ENCODE measurements at places on chromosomes 16 and 17.

DNA sequence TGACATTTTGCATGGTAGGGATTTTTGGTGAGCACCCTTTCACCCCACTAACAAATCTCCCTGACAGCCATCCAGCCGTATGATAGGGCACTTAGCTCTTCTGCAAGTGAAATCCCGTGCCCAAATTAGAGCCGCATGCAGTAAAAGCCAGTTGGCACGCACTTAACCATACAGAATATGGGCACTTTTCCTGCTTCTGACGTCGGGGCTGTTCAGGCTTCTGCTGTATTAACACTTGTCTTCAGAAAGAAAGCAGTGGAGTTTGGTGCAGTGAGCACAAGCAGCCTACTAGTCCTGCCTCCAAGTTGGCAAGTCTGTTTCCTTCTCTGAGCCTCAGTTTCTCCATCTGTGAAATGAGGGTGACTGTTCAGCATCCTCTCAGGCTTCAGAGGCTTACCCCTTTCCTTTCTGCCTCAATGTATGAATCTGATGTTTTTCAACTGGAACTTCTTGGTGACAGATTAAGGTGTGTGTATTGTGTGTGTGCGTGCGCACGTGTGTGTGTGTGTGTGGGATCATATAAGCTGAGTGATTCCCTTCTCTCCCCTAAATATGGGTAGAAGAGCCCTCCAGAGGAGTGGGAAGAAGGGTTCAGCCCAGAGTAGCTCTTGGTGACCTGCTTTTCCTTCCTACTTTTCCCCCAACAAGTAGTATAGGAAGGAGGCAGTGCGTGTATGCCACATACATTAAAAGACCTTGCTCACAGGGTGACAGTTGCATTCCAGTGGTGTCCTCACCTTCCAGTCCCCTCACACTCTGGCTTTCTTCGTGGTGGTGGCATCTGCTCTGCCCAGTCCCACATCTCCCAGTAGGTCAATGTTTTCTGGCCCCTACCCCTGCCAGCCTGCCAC, 19.0 kb downstream of the IGF2BP1 start:
- no peak for DNase-seq

DNA sequence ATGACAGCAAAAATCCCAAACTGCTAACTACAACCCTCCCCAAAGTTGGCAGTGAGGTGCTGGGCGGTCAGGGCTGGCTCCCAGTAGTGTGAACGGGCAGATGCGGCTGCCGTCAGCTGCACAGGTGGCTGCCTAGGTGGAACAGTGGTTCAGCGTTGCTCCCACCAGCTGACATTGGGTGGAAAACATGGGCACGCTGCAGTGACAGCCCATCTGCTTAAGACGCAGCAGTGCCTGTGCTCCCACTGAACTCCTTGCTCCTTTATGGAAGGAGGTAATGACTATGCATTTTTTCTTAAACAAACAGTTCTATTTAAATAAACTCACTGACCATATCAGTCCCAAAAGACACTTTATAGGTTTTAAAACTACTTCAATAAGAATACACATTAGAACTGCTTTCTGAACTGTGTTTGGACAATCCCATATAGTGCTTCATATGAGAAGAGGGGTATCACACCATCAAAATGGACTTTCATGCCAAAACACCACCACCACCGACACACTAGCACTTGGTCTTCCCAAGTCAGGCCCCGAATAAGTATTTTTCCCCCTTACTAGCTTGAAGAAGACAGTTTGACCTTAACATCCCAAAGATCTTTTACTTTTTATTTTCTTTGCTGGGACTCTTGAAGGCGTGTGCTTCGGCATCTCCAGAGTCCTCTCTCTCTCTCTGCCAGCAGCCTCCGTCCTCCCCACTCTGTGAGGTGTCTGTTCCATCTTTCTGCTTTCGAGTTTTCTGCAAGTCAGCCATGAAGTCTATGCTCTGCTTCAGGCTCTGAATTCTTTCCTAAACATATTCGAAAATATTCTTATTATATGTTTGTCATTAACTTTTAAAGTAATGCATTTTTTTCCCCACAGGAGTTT, 34.4 kb downstream of the BRD7 start:
- no peak for DNase-seq

GRCh38 chr16:77868478-77868877, 80.1 kb downstream of the VAT1L start:
- DNase-seq: no peak

DNA sequence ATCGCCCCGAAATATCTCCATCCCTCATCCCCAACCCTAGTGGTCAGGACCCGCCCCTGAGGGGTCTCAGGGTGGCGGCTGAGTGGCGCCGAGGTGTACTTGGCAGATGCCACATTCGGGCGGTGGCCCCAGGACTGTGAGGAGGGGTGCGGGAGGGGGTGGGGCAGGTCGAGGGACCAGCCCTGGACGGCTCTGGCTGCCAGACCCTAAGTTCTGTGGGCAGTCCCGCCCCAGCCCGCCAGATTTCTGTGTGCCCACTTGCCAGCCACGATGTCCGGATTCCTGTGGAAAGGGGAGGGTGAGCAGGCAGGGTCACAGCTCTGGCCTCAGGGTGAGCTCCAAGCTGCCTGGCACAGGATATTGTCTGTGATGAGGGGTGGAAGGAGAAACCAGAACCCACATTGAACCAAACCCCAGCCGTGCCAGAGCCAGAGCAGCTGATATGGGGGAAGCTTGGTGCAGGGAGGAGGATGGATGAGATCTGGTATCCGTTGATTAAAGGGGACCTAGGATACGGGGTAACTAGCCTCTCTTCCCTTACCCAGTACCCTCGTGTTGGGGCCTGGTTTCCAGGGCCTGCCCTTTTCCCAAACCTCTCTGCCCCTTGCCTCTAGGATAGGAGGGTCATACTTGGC, 1.1 kb upstream of the CHAD start:
- DNase-seq: no peak

DNA sequence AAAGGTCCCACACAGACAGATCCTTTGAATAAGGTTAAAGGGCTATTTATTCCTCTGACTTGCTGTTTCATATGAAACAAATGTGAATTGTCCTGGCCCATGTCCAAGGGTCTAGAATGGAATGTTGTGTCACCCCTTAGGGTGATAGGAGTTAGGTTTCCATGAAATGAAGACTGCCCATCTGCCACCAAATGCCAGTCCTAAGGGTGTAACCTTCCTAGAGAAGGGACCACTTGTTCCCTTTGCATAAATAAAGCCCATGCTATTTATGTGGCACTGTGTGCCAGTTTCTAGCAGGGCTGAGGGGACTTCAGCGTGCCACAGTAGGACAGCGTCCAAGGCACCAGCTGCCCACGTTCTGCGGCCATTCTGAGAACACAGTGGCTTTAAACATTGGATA, 171.3 kb downstream of the ABCA8 start:
- DNase-seq: no peak

GRCh38 chr16:9331503-9331902, 240.1 kb downstream of the HAPSTR1 start:
- DNase-seq: no peak

DNA sequence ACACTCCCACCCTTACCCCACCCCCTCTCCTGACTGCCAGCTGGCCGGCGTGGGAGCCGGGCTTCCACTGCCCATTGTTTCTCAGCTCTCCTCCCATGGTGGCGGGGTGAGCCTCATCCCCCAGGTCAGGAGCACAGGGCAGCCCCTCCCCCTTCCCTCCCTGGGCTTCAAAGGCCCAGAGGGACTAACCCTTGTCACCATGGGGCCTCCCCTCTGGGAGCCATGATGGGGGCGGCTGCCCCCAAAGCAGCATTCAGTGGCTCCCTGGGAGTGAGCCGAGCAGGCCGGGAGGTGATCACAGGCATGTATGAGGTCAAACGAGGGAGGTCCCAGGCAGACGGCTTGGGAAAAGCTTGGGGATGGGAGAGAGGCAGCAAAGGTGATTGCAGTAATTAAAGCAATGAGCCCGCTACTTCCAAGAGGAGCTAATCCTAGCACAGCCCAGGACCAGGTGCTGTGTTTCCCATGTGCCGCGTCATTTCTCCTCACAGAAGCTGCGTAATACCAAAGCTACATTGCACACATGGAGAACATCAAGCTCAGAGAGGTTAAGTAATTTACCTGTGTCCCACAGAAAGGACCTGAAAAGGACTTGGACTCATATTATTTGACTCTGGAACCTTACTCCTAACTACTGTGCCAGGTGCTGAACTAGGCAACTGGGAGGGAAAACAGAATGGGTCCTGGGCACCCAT, 24.5 kb downstream of the CDK5RAP3 start:
- DNase-seq: no peak

GRCh38 chr17:41973408-41973811, 6.8 kb downstream of the CNP start:
- no peak for DNase-seq

GRCh38 chr17:4072487-4073157, 70.2 kb downstream of the ZZEF1 start:
- no peak for DNase-seq

DNA sequence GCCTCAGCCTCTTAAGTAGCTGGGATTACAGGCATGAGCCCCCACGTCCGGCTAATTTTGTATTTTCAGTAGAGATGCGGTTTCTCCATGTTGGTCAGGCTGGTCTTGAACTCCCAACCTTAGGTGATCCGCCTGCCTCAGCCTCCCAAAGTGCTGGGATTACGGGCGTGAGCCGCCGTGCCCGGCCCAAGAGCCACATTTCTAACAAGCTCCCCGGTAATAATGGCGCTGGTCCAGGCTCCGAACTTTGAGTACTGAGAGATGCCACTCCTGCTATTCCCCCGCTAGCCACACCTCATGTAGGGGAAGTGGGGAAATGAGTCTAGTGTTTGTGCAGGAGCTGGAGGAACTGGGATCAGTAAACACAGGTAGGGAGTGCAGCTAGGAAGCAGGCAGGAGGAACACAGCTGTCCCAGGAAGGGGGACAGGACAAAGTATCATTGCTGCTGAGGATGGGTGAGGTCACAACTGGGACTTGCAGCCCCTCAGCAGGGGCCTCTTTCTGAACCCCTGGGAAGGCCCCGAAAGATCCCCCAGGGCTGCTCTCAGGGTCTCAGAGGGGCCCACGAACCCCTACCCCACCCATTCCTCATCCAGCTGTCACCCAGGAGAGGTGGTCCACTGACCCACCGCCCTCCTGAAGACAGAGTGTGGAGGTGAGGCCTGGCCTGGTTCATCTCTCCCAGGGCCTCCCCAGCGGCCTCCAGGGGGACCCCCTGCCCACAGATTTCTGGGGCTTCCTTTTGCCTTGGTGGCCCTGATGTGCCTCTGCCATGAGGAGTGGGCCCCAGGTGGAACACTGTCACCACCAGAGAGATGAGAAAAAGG, 3.7 kb upstream of the KREMEN2 start:
- no peak for DNase-seq

DNA sequence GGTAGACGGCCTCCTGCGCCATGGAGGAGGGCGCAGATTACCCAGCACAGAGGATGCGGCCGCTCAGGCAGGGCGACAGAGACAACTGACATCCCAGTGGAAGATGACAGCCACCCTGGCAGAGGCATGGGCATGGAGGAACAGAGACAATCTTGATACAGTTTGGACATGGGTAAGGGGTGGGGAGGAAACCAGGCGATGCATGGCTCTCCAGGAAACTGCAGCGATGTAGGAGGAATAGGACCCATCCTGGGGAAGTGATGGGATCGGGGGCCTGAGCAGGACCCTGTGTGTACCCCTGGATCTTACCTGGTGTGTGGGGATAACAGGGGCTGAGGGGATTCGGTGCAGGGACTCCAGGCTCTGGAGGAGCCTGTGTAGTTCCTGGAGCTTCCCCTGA, 4.6 kb downstream of the OSBPL7 start:
- DNase-seq: no peak

- DNase-seq: no peak
Observed at GRCh38 chr17:45164734-45165269, 3.1 kb downstream of the HEXIM2 start.

DNA sequence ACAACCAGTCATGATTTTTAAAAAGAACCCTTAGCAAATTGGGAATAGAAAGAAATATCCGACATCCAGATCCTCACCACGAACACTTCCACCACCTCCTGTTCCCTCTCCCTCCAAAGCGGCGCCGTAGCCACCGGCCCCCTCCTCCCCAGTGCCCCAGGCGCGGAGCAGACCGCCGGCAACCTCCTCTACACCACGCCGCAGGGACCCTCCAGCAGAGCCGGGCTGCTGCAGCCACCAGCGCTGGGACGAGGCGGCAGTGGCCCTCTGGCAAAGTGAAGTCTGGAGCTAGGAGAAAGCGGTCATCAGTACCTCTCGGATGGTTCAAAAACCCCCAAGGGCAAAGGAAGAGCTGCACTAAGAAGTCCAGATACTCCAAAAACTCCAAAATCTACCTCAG, 41.4 kb upstream of the SLFN13 start:
- DNase-seq: no peak

DNA sequence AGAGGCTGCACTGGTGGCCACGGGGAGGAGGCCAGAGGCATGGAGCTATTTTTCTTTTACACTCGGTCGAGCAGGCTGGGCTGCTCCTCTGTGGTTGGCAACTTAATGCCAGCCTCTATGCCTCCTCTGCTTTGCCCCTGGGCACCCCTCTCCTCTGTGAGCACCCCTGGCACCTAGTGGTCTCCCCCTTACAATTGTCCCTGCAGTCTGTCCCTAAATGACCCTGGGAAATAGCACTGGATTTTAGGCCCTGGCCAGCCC, 27.0 kb downstream of the LRRC75A start:
- no peak for DNase-seq

DNA sequence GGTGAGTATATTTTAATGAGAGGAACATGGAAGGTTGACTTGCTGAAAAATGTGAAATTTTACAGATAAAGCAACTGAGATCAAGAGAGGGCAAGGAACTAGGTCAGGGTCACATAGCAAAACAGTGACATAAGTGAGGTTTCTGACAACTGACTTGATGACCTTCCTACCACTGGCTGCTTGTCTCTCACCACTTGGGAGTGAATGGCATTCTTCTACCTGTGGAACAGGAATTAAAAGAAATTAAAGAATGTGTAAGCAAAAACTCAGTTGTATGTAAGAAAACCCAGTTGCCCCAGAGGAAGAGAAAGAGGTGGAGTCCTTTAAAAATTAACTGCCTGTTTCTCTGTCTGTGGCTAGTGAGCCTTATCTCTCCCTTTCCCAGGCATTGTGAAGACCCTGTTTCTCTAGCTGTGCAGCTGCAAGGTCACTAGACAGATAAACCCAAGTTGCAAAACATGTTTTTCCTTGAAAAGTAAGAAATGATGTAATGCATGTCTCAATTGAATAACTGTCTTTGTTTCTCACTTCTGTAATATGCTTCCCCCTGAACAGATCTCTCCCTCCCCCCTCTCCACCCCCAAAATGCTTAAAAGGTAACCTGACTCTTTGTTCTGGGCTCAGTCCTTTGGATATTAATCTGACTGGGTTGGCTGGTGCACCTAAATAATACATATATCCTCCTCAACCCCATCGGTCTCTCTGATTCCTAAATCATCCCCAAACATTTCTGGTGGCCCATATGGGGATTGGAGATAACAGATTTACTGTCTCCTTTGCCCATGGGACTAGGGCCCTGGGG, 23.4 kb downstream of the ACSM1 start:
- no peak for DNase-seq

DNA sequence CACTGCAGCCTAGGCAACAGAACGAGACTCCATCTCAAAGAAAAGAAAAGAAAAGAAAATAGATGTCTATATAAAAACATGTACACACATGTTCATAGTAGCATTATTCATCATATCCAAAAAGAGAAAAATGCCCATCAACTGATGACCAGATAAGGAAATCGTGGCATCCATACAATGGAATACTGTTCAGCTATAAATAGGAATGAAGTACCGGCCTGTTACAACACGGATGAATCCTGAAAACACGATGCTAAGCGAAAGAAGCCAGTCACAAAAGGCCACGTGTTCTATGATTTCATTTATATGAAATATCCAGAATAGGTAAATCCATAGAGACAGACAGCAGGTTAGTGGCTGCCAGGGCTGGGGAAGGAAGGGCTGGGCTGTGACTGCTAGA, 65.8 kb downstream of the TBC1D16 start:
- no peak for DNase-seq

- DNase-seq: no peak
Observed at GRCh38 chr16:80583466-80583865, 42.7 kb downstream of the DYNLRB2 start.

GRCh38 chr17:10111907-10112452, 86.4 kb downstream of the GAS7 start:
- no peak for DNase-seq

Data from activated naive CD4-positive, alpha-beta T cell (primary cell).